ENCODE measurements at places on chromosomes 1 and 21.

DNA sequence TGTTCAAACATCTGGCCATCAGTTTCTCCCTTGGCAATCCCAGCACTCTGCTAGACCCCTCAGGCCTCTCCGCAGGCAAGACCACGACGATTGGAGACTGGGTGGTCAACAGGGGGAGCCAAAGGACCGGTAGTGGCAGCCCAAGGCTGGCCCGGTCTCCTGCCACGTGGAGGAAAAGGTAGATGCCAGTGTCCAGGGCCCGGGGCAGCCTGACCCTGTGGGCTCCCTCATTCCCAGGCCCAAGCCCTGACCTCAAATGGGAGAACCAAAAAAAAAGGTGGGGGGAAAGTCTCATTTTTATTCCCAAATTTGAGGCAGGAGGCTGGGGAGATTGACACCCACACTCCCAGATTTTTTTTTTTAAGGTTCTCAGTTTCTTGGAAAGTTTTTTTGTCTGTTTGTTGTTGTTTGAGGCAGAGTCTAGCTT lies 24.8 kb downstream of the S100A6 start:
- peak; percentile 80 for DNase-seq

DNA sequence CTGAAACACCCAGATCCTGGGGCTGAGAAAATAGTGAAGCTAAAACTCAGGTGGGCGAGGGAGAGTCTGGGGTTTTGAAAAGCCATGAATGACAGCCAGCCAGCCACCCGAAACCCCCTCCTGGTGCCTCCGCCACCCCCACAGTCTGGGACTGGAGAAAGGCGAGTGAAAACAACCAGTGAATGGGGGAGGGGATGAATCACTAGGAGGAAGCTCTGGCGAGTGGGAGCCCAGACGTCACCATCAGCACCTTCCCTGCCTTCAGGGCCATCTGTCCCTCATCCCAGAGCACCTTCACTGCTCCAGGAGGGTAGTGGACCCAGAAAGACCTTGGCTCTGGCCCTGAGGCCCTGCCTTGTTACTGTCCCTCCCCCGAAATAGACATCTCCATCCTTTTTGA lies 9.2 kb downstream of the RORC start:
- DNase-seq = peak; percentile 86

DNA sequence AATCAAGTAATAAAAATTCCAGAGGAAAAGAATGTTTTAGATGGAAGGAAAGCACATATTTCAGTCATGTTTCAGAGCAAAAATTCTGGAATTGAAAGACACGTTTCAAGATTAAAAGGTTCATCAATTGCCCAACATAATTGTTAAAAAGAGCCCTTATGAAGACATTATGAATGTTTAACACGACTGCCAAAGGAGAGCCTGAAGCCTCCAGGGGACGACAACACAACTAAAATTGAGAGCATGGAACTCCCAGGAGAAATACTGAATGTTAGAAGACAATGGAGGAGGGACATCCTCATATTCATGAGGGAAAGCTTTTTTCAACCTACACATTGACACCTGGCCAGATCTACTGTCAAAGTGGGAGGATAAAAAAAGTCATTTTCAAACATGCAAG lies 16.0 kb downstream of the OR2T11 start:
- peak; percentile 63 for DNase-seq

DNA sequence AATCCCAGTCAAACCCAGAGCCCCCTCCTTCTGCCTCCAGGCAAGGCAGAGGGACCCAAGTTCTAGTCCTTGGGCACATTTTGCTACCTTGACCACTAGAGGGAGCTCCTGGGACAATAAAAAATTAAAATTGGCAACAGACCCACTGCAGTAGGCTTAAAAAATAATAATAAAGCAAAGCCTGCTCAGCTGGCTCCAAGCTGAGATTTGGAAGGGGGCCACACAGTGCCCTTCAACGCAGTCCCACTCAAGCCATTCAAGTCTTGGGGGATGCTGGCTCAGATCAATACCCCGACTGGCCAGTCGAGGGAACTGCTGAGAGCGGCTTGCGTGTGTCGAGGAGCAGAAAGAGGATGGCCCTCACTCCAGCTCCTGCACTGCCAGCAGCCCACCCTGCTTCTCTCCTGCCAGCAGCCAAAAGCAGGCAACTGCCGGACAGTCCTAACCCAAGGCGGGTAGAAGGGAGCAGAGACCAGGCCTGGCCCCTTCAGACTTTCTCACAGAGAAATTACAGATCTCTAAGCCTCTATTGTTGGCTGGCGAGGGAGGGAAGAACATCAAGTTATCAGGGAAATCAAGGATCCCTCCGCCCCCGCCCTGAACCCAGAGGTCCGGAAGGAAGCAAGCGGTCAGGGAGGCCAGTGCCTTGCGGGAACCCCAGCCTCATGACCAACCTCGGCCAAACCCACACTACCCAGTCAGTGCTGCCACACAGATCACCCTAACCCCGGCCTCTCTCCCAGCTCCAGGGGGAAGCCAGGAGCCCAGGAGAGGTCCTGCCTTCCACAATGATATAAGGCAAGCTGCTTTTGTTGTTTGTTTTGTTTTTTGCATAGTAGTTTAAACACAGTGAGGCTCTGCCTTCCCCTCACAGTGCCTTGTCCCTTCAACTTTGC lies 4.9 kb upstream of the ALDH4A1 start:
- DNase-seq = peak; percentile 86

DNA sequence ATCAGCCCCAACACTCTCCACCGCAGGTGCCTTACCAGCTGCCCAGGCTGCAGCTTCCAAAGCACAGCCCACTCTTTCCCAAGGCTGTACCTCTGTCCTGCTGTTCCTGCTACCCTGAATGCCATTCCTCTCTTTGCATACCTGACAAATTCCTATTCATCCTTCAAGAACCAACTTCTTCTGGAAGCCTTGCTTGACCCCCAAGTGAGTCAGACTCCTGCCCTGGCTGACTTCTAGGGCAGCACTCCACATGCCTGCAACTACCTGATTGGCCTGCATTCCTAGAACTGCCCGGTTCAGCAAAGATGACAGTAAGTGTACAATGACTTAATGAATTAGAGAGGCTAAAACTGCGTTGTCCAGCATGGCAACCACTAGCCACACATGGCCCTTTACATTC lies 20.8 kb upstream of the PDZK1IP1 start:
- DNase-seq = no peak

- DNase-seq = peak; percentile 26
These were observed 547.9 kb upstream of the TMPRSS15 start for GRCh38 chr21:18951271-18952038.

DNA sequence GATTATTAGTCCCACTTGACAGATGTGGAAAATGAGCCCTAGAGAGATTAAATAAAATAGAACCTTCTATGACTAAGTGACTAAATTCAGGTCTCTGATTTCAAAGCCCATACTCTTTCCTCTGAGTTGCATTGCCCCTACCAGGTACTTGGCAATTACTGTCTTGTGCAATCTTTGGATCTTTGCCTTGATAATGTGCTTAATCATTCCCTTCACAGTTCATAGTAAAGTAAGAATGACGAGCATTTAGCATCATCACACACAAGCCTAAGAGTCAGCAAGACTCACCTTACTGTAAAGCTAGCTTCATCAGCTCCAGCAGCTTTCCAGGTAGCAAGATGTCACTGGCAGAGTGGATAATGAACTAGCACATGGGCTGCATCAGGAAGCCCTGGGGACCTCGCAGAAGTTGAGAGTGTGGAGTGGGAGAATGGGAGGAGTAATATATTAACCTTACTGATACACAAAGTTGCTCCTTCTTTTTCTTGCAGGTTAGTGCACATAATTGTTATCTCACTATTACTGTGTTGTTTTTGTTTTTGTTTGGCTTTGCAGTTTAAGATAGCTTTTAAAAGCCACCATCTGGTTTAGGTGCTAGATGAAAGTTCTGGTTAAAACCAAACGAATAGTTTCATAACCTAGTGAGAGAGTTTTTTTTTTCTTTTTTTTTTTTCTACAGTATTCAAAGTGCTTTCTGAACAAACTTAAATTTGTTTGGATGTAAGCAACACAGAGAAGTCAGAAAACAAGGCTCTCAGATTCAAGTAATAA lies 71.8 kb downstream of the PBX1 start:
- DNase-seq = no peak

- no peak for DNase-seq
These were observed 72.2 kb downstream of the NME7 start for GRCh38 chr1:169295425-169295824.

DNA sequence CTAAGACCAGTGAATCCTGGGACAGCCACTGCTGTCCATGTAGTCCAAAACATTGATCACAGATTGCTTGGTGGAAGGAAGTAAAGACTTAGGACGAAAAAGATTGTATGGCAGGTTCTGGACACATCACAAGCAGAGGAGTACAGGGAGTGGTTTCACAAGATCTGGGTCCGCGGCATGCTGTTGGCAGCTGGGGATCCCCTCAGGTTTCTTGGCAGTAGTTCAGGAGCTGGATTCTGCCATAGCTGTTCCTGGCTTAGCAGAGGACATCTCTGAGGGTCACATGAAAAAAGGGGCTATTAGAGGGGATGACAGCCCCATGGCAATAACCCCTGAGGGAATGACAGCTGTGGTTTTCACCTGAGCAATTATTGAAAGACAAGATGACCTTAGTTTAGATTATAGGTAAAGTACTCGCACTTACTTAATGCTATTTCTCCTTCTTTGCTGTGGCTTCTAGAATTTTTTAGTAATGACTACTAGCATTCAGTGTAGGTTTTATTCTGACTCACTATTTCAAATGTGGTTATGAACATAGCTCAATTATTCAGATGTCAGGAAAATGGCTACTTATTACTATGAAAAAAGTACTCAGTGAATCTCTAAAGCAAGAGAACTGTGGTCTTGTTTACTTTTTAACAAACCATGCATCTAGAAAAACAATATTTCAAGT lies 8.2 kb downstream of the KRTAP27-1 start:
- DNase-seq = no peak

- DNase-seq = no peak
These were observed 88.8 kb downstream of the TNNI3K start for GRCh38 chr1:74323937-74324473.

GRCh38 chr1:203035111-203036000 lies 9.1 kb downstream of the PPFIA4 start:
- no peak for DNase-seq

DNA sequence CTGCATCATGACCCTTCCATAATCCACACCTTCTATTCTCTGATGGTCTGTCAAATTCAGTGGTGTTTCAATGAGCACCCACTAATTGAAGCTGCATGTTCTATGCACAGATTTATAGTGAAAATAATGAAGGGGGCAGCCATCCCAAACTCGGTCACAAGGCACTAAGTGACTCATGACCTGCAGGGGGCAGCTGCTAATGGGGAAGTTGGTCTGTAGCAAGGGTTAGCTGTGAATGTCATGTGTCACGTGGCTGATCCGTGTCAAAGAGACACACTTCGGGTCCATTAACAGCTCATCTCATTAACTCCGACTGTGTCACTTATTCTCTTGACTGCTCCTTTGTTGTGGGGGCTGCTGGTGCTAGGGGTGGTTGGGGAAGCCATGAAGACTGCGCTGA lies 306.6 kb downstream of the PCP4 start:
- DNase-seq = peak; percentile 6

DNA sequence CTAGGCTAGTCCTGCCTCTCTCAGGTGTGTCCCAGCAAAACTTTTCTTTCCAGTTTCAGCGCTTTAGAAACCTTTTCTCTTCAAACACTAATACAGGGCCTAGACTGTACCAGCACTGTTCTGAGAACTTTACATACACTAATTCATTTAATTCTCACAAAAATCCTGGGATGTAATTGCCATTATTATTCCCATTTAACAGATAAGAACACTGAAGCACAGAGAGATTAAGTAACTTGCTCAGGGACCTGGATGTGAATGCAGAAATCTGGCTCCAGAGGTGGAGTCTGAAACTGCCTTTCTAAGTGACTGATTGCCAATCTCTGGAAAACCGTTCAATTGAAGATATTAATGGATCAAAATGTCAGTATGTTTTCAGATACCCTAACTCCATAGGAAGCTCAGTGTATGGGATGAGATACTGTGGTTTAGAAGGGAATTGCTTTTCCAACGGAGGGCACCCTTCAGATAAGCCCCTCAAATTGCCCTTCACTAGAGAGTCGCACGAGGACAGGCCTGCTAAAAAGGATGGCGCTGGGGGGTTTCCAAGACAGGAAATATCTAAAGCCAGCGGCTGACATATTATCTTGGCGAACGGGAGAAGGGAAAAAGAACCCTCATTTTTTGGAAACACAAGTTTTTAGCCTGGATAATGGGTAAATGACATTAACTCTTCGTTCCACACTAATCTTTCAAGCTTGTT lies 698 bp upstream of the UCK2 start:
- peak; percentile 43 for DNase-seq

GRCh38 chr1:94805912-94806311 lies 14.2 kb upstream of the SLC44A3 start:
- DNase-seq = peak; percentile 74
